ENCODE measurements at places on chromosomes 16 and 17.

DNA sequence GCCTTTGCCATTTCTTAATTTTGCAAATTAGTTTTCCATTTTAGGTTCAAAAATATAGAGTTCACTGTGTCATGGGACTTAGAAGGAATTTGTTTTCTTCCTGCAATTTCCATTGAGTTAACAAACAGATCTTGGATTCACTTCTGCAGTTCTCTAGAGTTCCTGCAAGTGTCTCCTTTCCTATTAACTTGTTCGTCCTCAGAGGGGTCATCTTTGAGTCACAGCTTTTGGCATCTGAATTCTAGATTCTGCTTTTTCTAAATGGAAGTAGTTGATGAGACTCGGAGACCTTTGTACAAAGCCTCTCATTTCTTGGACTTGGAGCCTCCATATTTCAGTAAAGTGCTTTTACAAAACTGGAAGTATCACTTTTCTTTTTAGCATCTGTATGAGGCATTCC, 323.3 kb downstream of the BCAS3 start:
- DNase-seq: no peak

- no peak for DNase-seq
Observed at GRCh38 chr17:9240659-9241370, 219.5 kb downstream of the NTN1 start.

DNA sequence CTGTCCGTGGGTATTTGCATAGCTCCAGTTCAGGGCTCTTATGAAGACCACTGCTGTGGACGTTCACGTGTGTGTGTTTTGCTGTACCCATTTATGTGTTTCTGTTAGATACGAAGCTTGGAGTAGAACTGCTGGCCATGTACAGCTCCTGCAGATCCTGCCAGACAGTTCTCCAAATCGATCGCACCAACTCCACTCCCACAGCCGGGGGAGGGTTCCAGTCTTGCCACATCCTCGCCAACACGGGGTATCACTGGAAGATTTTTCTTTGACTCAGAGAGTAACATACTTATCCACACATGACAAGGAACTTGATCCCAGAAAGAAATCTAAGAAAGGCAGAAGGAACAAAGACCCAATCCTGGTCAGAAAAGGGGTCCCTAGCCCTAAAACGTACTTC, 37.4 kb downstream of the TMEM186 start:
- no peak for DNase-seq

DNA sequence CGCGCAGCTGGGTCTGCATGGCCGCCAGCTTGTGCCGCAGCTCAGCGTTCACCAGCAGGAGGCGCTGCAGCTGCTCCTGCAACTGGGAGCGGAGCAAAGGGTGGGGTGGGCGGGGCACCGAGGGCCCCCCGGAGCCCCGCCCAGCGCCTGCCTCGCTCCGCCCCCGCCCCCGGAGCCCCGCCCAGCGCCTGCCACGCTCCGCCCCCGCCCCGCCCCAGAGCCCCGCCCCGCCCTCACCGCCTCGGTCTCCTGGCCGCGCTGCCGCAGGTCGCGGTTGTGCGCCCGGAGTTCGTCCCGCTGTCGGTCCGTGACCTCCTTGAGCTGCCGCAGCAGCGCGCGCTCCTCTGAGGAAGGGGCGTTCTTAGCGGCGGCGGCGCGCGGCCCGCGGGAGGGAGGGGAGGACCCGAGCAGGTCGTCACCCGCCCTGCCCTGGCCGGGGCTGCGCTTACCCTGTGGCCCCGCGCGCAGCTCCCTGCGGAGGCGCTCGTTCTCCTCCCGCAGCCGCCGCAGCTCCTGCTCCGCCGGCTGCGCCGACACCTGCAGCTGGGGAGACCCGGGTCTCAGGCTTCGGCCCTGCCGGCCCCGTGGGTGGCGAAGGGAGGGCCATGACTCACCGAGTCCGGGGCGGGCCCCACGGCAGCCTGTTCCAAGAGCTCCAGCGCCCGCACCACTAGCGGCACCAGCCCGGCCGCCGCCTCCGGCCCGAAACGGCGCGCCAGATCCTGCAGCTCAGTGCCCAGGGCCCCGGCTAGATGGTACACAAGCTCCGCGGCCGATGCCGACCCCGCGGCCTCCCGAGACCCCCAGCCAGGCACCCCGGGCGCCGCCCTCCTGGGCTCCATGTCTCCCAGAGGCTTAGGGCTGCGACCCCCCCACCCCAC, 463 bp downstream of the RILP start:
- peak; percentile 60 for DNase-seq

- peak; percentile 65 for DNase-seq
Observed at GRCh38 chr16:73713251-73713650, 583.4 kb upstream of the PSMD7 start.

GRCh38 chr17:76385892-76386786, 1.7 kb downstream of the SPHK1 start:
- DNase-seq: peak; percentile 47

DNA sequence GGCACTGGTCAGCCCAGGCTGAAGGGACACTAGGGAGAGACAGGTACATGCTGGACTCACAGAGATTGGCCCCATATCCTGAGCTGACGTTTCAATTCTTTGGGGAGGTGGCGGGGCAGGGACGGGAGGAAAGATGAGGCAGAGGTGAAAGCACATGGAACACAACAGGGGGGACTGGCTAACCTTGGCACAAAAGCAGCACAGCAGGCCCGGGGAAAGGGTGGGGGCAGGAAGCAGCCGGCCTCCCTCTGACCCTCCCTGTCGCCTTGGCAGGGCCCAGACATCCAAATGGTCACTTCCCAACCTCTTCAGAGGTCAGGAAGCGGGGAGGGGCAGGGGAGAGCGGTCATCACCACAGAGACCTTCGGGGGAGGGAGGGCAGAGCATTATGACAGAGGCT, 6.6 kb downstream of the VAT1 start:
- DNase-seq: no peak

- peak; percentile 59 for DNase-seq
Observed at GRCh38 chr17:59004338-59005111, 102.2 kb downstream of the TRIM37 start.

DNA sequence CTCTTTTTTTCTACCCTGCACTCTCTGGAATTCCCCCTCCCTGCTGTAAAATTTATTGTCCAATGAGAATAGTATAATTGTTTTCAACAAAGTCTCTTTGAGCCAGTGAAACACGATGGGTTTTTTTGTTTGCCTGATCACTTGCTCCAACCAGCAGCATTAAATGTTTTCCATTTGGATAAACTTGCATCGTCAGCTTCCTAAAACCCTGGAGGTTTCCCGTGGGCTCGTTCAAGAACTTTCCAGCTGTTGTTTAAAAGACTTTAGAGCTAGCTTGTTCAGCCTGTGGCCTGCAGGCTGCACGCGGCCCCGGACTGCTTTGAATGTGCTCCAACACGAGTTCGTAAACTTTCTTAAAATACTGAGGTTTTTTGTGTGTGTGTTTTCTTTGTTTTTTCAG, 14.9 kb downstream of the NAGPA start:
- DNase-seq: no peak

- DNase-seq: no peak
Observed at GRCh38 chr17:49055181-49055927, 58.2 kb downstream of the IGF2BP1 start.

GRCh38 chr16:3243882-3244281, 8.9 kb upstream of the ZNF200 start:
- DNase-seq: no peak

GRCh38 chr16:65662256-65662655, 540.4 kb upstream of the CDH11 start:
- DNase-seq: no peak

- DNase-seq: no peak
Observed at GRCh38 chr16:1530349-1530882, 3.0 kb upstream of the TMEM204 start.

GRCh38 chr16:2429771-2430663, 770 bp downstream of the CCNF start:
- peak; percentile 34 for DNase-seq

GRCh38 chr16:71746442-71747046, 22.0 kb upstream of the PHLPP2 start:
- DNase-seq: peak; percentile 9

DNA sequence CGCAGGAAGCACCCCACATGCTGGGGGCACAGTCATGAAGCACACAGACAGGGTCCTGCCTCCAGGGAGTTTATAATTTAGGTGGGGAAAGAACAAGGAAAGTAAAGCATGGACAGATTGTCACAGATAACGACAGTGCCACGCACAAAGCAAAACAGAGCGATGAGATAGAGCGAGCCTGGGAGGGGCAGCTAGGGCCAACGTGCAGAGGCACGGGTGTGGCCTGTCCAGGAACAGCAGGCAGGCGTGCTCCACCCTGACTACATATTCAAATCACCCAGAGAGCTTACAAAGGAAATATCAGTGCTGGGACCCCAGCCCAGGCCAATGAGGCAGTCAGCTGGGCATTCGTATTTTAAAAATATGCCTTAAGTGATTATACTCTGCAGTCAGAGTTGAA, 16.8 kb downstream of the LGALS9 start:
- no peak for DNase-seq

- no peak for DNase-seq
Observed at GRCh38 chr16:73159296-73159695, 111.4 kb upstream of the ZFHX3 start.

GRCh38 chr16:66131895-66132294, 234.6 kb upstream of the CDH5 start:
- DNase-seq: no peak

DNA sequence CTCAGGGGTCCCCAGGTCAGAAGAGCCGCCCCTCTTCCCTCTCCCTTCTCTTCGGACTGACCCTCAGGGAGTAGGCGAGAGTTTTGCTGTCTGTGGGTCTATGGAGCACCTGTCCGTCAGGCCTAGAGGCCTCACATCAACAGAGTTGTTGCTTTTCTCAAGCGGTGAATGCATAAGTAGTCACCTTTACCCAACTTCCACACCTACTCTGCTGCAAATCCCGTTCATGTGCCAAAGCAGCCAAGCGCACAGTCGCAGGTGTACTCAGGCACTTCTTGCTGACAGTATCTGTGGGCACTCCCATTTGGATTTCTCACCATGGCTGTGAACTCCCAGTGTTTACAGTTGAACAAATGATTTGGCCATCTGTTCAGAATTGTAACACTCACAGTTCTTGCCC, 4.0 kb upstream of the FA2H start:
- DNase-seq: no peak

DNA sequence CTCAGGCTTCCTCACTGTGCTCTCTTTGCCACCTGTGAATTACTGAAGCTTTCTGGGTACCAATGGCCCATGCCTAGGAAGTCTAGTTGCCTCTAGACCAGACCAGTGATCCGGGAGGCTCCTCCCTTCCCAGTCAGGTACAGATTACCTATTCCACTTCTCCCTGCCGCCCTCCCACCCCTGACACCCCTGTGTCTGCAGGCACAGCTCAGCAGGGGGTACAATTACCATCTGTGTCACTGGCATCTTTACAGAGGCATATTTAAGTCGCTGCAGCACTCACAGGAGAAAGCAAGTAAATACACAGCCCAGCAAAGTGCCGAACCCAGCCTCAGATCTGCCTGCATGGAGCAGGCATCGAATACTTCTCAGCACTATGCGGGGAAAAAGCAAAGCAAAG, 5.3 kb upstream of the WSCD1 start:
- no peak for DNase-seq

- no peak for DNase-seq
Observed at GRCh38 chr16:65392806-65393565, 271.1 kb upstream of the CDH11 start.

DNA sequence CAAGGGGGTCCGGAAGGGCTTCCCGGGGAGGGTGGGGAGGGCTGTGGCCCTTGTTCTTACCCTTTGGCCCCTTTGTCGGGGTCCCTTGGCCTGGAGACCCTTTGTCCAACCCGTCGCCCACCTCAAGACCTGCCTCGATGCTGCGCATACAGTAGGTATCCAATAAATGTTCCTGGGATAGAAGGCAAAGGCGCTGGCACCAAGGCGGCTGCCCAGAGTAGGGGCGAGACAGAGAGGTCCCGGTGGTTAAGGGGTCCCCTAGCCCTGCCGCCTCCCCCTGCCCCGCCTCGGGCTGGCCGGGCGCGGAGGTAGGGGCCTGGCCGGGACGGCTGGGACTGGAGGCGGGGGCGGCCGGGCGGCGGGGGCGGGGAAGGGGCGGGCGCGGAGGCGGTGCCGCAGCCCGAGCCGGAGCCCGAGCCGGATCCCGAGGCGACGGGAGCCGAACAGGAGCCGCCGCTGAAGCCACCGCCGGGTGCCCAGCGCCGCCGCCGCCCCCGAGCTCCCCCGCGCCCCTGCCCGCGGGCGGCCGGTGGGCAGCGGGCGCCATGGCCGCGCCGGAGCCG, at the start of gene NHERF2:
Gene NHERF2 (plus strand): TSS at position 442 of the 563 bp plus-strand sequence. CDS start 104 bp downstream, at position 546.
- peak; percentile 21 for DNase-seq

GRCh38 chr17:60395508-60396065, 3.7 kb upstream of the USP32 start:
- DNase-seq: no peak

DNA sequence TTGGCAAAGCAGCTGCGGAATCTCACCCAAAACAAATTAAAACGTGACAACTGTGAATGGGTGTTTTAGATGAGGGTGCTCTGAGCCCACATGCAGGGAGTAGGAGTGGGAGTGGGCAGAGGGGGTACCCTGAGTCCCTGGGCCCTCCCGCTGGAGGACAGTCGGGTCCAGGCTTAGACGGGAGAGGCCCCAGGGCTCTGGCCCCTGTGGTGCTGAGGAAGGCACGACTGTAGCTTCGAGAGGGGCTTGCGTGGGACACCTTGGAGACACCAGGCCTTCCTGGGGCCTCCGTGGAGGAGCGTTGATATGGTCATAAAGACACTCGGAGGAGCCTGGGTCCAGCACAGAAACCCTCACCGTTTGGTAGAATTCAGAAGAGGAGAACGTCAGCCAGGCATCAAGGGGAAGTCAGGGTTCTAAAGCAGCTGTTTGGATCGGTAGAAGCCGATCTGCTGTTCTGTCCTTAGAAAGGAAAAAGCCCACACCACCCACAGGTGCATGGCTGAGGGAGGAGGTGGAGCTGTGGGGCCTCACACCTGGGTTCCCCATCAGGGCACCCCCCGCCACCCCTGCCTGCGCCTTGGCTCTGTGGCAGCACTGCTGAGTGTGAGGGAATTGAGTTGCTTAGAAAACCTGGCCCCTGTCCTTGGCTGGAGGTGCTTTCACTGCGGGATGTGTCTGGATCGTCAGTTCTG, 18.4 kb downstream of the DBNDD1 start:
- no peak for DNase-seq

DNA sequence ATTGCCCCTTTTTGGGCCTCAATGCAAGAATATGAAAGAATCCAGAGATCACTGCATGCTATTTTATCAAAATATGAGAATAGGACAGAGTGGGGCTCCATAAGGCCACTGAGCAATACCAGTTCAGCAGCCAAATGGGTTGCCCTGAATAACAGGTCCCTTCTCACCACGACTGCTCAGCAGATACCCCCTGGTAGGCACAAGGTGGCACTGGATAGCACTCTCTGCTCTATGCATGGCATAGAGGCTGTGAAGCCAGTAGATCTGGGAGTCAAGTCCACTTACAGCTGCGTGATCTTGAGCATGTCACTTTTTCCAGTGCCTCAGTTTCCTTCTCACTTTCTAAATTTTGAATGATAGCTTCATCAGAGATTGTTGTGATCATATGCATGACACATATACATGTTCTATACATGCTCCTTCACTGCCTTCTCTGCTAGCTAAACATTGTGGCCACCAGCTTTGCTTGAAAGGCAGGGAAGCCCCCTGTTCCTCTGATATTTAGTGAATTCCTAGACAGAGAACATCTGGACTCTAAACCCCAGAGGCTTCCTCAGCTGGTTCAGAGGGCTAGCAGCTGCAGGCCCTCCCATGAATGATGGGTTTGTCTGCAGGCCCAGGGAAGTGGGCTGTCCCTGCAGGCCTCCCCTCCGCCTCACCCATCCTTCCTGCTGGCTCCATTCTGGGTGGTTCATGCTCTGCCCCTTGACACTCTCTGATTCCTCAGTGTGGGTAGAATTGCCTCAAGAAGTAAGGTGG, 84.9 kb upstream of the ASIC2 start:
- DNase-seq: no peak

GRCh38 chr16:35562919-35563318, 2103.5 kb downstream of the TP53TG3F start:
- DNase-seq: no peak

Data from NCI-H1092 treated with DMSO at 0.1 percent for 48 hours (cell line).